Fibroblast of skin of left biceps (primary cell): ENCODE measurements at places on chromosomes 4 and X.

DNA sequence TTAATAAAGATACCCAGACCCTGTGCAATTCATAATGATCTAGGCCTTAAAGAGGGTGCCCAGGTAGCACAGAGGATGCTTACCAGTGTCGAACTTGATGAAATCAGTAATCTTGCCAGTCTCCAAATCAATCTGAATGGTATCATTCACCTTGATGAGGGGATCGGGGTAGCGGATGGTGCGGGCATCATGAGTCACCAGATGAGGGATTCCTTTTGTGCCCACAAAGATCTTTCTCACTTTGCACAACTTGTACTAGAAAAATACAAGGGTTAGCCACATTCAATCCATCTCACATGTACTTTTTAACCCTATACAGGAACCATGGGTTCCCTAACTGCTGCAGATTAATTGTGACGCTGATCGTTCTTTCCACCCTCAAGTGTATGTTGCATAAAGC lies 3.3 kb downstream of the RPS4X start:
- no peak for DNase-seq

- no peak for DNase-seq
Measured at GRCh38 chr4:64174247-64174882, 234.9 kb downstream of the TECRL start.

DNA sequence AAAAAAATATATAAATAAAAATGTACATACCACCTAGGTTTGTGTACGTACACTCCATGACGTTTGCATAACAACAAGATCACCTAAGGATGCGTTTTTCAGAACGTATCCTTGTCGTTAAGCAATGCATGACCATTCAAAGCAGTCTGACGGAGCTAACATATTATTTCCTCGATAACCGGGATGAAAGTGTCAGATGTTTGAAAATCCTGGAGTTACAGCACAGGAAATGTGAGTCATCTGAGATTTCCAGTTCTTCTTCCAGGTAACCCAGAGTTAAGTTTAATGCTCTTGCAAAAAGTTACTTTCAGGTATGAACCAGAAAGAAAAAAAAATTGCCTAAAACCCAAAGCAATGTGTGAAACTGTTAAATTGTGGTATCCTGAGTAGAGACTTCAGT lies 107.9 kb downstream of the LDB2 start:
- no peak for DNase-seq

- DNase-seq = no peak
Measured at GRCh38 chr4:130146773-130147172, 1050.8 kb downstream of the C4orf33 start.

- no peak for DNase-seq
Measured at GRCh38 chrX:18702362-18703195, 4.9 kb upstream of the PPEF1 start.

DNA sequence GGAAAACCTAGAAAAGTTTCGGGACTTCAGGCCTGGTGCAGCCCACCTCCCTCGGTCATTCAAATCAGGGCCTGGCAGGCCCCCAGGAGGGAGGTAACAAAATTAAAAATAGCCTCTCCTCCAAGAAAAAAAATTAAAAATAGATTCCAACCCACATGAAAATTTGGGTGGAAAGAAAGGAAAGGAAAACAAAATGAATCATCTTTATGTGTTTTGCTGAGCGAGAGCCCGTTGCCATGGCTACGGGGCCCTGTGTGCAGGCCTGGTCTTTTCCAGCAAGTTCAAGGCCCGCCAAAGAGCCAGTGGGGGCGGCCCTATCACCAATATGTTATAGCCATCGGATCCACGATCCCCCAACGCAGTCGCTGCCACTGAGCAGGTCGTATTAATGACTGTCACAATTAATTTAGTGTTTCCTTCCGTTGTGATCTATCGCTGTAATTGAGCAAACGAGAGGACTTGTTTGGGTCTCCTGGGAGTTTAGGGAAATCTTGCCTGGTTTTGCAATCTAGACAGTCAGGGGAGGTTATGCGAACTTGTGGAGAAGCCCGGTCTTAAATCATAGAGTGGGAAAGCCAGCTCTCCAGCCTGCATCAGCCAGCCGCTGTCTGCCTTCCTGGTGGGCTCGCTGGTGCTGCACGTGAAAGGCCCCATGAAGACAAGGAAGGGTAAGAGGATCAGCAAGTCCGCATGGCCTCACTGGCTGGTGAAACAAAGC lies 452.4 kb downstream of the BCOR start:
- peak; percentile 63 for DNase-seq

- DNase-seq = no peak
Measured at GRCh38 chrX:4663085-4663484, 949.6 kb upstream of the PRKX start.

DNA sequence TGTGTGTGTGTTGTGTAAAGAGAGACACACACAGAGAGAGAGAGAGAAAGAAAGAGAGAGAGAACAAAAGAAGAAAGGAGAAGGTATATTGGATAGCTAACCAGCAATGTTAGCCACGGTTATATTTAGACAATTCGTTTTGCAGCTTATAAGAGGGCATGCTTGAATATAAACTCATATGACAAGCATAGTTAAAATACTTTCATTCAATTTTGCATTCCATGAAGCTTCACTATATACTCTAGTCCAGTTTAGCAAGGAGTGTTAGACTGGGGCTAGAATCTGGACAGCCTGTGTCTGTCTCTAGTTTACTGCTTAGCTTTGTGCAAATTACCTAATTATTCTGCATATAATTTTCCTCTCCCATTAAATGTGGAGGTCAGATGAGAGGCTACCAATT lies 525.9 kb upstream of the ZFP42 start:
- no peak for DNase-seq

DNA sequence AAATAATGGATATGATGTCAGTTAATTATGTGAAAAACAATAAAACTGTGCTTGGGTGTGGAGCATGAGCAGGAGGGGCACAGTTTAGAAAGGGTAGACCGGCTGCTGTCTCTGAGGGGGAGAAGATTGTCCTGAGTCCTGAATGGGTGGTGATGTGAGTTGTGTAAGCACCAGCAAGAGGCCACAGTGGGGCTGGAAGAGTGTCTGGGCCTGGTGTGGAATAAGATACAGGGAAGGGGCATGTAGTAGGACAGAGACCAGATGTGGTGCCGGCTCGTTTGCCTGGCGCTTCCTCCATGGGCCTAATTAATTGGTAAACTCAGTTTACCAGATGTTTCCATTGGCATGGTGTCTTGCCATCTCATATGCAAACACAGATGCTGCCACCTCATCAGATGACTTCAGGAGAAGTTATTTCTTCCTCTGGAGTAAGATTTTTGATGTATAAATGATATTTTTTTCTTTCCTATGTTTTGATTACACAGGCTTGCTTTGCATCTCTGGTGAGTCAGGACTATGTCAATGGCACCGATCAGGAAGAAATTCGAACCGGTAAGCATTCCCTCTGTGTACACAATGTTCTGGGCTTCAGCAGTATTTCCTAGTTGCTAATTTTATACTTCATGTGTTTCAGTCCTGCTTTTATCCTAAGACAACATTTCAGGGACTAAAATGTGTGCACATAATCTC lies 5.1 kb downstream of the MED28 start:
- no peak for DNase-seq

DNA sequence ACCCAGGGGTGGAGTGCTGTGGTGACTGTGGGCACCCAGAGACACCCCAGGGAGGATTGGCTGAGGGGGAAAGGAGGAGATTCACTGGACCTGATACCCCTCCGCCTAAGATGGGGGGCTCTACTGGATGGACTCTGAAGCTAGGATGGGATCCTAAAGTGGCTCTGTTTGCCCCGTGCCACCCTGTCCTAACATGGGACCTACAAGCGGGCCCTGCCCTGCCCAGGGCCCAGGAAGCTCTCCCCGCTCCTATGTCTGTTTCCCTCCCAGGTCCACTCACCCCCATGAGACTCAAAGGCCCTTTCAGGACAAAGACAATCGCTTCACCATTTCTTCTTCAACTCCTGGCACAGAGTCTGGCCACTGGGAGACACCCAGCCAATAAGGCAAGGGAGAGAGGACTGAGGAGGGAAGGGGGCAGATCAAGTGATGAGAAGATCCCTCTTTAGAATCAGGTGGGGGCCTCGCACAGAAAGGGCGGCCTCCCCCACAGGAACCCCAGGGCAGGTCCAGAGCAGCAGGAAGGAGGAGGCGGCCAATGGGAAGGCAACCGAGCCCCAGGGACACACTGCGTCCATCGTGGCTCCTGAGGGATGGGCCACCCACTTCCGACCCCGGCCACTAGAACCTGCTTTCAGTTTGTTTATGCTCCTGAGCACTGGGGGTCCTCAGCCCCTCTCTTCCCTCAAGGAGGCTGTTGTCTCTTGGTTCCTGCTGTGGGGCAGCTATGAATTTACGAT lies 155.4 kb downstream of the AFAP1 start:
- no peak for DNase-seq

DNA sequence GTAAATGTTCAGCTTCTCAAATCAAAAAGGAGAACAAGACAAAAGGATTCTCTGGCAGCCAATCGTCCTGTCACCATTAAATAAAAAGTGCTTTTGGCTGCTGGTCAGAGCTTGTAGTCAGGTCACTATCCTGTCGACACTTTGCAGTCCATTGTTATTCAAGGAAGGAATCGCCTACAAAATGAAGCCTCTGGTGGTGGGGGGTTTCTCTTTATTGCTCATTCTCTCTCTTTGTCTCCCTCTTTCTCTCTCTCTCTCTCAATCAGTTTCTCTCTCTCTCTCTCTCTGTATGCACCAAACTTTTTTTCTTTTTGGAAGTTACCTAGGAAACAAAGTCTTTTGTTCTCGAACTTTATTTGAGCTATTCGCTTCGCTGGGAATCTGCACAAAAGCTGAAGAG lies 17.6 kb upstream of the SCML1 start:
- DNase-seq = no peak

DNA sequence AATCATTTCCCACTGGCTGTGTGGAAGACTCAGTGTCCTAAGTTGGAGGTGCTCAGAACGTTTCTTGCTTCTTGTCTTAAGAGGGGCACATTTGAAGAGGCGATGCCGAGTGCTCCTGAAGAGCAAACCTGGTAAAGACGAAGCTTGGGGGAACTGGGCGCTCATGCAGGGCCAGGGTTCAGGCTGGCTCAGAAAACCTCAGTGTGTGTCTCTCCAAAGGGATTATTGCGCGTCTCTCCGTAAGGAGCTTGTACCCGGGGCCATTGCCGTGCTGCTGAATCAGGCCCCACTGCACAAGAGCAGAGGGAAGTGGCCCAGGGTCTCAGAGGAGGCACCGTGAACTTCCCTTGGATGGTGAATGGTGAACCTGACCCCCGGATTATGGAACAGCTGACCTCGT lies 44.4 kb downstream of the PSAPL1 start:
- DNase-seq = no peak

DNA sequence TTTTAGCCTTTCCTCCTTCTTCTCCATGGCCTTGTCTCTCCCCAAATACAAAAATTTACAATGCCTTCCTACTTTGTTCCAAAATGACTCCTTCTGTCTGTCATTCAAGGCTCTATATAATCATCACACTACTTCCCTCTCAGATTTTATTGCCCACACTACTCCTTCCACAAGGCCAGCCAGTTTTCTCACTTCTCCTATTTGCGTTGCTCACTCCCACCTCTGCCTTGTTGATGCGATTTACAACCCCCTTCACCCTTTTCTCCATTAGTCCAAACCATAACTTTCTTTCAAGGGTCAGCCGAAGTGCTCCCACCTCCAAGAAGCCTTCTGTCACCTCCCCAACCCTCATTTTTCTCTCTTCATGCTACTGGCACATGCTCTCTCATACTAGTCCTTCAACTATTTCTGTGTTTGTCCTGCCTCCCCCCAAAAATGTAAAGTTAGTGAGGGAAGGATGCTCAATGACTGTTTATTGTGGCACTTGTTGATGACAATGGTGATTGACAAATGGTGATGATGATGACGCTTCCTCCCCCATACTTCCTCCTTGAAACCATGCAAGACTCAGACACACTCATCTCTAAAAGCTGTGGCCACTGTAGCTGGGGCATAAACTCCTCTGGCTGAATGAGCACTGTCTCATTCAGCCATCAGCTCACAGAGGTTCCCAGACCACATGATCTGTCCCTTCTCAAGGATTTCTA lies 2.7 kb upstream of the XKRX start:
- DNase-seq = no peak

DNA sequence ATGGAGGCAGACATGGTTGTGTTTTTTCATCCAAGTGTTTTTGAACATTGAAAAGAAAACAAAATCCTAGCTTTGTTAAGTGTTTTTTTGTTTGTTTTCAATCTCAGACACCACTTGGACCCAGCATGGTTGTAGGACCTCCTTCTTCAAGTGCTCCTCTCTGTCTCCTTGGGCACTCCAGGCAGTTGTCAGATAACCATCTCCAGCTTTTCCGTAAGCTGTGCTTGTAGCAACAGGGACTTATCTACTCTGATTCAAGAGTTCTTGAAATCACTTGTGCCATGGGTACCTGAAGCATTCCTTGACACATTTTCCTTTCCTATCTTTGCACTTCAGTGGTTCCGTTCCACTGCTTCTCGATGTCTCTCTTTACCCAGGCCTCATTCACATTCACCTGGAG lies 334.9 kb upstream of the DDX53 start:
- no peak for DNase-seq

DNA sequence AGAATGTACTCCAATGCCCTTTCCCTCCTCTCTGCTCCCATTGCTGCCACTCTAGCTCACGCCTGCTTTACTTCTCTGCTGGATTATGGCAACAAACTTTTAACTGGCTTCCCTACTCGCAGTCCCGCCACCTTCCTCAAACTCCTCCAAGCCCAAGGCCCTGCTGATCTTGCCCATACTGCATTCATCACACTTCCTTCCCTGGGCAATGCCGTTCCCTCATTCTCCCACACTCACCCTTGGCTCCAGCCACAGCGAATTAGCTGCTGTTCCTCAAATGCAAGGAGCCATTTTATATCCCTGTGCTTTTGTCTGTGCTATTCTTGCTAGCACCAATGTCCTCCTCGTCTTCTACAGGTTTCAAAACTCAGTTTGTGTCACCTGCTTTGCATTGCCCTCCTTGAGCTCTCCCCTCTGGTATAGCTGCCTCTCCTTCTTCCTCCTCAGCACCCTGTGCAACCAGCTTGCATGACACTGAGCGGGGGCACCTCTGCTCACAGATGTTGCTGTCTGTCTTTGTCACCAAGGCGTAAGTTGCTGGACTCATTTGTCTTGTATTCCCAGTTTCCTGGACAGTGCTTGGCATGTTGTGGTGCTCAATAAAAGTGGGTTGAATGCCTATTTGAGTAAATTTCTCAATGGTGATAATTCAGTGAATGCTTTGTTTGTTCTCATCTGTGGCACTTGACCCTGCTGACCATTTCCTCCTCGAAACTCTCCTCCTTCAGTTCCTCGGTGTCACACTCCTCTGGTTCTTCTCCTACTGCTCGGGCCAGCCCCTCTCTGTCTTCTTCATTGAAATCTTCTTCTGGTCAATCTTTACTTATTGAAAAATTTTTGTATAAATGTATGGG lies 22.4 kb upstream of the MGST2 start:
- no peak for DNase-seq

DNA sequence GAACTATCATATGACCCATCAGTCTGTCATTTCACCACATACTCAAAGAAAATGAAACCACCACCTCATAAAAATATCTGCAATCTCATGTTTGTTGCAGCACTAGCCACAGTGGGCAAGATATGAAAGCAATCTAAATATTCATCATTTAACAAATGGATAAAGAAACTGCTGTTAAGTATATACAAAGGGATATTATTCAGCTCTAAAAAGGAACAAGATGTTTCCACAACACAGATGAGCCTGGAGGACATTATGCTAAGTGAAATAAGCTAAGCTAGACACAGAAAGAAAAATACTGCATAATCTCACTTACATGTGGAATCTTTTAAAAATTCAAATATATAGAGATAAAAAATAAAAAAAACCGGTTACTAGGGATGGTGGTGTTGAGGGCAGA lies 108.2 kb upstream of the BRWD3 start:
- no peak for DNase-seq
